Brain (organoid and tissue), 16 donors: ENCODE measurements at places on chromosomes 11 and 22. TPM values are rescaled to one million over a fixed set of nuclear protein-coding genes. Genes with fewer than 3 reads are reported as not detected.

The DDI1 gene
- polyA plus RNA-seq: not detected

The MMP1 gene
- not detected for polyA plus RNA-seq

The NRGN gene
- polyA plus RNA-seq: 643 TPM

The TCN1 gene
- not detected for polyA plus RNA-seq

The C22orf31 gene
- polyA plus RNA-seq: 0.36 TPM

- peak; percentile 76 for DNase-seq
Measured at GRCh38 chr11:45982656-45983470, 60.4 kb downstream of the LARGE2 start.

DNA sequence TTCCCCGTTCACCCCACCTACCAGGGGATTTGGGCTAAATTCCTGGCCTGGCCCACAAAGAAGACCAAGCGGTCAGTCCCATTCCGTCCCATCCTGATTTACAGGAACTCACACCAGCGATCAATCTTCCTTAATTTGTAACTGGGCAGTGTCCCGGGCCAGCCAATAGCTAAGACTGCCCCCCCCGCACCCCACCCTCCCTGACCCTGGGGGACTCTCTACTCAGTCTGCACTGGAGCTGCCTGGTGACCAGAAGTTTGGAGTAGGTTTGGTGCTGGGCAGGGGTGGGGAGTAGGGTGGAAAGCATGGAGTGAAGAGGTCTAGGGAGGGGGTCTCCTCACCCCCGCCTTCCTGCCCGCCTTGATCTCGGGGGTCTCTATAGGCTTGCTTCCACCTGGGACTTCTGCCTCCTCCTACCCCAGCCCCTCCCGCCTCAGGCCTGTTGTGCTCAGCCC lies at the start of gene SERPING1:
Gene SERPING1, plus strand, starts transcription at position 225 of the 455 bp plus-strand sequence. CDS start 586 bp downstream, outside the sequence.
- no peak for DNase-seq

- no peak for DNase-seq
Measured at GRCh38 chr11:93116641-93117441, 81.0 kb downstream of the SLC36A4 start.

GRCh38 chr11:70527046-70527395 lies 128.7 kb downstream of the CTTN start:
- DNase-seq: no peak

DNA sequence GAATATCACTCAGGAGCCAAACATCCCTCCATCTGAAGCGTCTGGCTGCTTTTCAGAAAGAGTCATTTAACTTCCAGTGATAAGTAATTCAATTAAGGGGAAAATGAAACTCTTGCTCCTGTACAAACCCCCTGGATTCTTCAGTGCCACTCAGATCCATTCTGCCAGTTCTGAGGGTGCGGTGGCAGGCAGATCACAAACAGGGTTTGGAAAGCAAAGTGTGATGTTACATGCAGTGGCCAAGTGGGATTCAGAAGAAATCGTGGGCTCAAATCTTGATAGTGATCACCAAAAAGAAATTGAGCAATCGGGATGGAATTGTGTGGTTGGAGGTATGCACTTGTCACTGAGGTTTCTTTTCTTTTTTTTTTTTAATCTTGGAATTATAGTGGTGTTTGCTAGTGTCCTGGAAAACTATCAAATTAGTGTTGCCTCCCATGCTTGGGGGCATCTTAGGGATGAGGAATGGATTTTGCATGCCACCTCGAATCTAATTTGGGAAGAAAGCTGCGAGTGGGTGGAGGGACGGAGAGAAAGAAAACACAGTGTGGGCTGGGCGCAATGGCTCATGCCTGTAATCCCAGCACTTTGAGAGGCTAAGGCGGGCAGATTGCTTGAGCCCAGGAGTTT lies 22.5 kb upstream of the RTL6 start:
- DNase-seq: no peak

DNA sequence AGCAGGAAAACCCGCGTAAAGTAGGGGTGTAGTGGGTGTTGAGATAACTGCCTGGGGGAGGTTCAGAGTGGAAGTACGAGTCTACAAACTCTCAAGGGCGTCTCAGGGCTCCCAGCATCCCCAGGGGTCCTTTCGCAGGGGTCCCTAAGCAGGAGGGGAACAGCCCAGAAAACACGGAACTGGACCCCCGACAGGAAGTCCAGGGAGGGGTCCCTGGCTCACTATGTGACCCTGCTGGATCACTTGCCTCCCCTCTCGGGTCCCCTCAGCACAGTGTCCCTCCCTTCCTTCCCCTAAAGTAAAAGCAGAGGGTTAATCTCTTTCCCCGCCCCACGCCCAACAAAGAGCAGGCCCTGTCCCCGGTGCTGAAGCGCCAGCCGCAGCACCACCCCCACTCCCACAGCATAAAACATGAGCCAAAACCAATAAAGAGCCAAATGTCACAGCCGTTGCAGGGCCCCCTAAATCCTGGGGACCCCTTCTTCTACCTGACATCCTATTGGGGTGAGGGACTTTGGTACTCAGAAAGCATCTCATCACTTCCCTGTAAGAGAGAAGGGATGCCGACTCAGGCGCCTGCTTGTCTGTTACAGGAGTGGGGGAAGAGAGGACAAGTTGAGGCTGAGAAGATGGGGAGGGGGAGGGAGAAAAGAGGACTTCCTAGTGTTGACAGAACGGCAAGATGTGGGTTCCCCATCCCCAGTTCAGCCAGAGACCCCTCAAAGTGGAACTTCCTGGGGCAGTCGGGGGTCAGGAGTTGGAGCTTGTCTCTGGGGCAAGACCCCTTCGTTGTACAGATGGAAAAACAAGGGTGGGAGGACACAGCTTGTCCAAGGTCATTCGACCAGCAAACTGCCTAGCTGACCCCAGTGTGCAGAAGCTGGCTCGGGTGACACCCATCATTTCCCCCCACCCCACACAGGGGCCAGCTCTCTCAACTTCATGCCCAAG lies 1.4 kb upstream of the NEFH start:
- DNase-seq: peak; percentile 32

DNA sequence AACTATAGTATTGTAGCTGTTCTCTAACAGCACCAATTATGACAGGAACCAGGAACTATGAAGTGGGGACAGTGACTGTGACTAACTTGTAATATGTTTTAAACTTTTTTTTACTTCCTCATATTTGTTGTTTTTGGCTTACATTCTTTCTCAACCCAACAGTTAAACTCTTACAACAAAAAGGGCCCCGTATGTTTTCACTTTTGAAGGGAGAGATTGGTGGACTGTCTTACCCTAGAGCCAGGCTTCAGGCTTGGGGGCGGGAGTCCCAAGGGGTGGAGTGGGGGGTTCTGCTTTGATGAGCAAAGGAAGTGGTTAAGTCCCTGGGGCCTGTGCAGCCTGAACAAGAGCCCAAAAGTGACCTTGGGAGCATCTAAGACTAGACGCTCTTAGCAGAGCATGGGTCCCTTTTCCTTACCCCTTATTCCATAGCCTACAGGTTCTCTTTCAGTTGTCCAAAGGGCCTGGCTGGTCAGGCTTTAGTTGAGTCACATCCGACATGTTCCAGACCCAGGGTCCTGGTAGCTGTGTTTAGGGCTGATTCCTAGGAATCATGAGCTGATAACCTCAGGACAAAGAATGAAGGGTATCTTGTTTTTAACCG lies 38.8 kb downstream of the STIM1 start:
- DNase-seq: no peak
